Activated CD8-positive, alpha-beta memory T cell treated with anti-CD3 and anti-CD28 coated beads for 1 hour (primary cell): ENCODE measurements at places on chromosomes 11 and 22.

- DNase-seq: no peak
Observed at GRCh38 chr11:22459048-22459447, 120.9 kb downstream of the SLC17A6 start.

GRCh38 chr11:33866936-33867335, 24.9 kb downstream of the LMO2 start:
- no peak for DNase-seq

GRCh38 chr11:29343465-29344333, 673.1 kb downstream of the KCNA4 start:
- DNase-seq: no peak

- DNase-seq: no peak
Observed at GRCh38 chr11:60528934-60529333, 13.7 kb downstream of the MS4A13 start.

DNA sequence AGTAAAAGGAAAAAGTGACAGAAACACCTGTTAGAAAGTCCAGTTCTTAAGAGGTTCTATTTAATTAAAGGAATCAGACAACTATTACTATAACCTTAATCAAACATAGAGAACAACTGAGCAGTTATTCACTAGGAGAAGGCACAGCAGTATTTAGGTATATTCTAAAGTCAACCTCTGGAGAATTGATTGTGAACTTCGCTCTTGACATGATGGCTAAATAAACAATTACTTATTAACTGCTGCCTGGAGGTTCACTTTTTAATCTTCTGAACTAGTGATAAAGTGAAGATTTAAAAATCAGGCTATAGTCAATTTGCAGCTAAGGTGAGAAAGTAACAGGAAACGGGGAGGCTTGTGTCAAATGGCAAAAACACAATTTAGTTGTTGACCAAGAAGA, 557.3 kb downstream of the FAM181B start:
- no peak for DNase-seq

- no peak for DNase-seq
Observed at GRCh38 chr22:19896665-19897355, 42.1 kb upstream of the GNB1L start.

- DNase-seq: no peak
Observed at GRCh38 chr22:27487600-27488452, 313.7 kb downstream of the MN1 start.

DNA sequence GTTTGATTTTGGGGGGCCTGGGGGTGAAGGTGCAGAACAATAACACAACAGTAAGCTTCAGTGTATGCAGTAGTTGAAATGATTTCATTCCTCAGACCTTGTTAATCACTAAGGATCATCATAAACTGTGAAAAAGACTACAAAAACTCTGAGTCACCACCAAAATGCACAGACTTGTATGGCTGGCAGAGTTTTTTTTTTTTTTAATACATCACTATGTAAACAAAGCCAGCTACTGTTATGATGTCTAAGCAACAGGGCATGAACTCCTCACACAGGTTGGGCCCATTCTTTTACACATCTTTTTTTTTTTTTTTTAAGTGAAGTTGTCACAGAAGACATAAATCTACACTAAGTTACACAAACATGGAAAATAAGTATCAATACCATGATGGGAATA, 311.9 kb downstream of the GUCY1A2 start:
- no peak for DNase-seq

DNA sequence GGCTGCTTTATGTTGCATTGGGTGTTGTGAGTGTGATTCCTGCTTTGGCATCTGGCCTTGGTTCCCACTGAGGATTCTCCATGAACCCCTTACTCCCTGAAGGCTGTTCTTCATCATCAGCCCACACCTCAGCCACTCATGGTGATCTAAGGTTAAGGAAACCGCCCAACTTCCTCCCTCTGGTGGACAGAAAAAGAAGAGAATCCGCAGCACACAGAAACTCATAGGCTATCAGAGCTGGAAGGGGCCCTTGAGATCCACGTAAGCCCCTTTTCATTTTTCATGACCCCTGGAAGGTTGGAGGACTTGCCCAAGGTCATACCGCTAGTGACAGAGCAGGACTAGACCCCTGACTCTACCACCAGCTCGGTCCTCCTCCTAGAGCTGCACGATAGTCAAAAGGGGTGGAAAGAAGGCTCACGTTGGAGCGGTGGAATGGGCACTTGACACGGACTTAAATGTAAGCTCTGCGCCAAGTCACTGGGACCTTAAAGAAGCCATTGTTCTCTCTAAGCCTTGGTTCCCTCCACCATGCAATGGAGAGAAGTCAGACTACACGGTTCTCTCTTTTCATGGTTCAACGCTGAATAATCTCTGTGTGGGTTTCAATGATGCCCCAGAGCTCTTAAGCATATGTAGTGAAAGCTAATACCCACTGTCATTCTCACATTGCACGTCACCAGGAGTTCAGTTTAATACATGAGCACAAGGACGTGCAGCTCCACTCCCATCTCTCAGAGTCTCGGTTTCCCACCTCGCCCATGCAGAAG, 83.6 kb upstream of the CRTAM start:
- no peak for DNase-seq

- no peak for DNase-seq
Observed at GRCh38 chr11:82992223-82992622, 79.5 kb downstream of the RAB30 start.

- DNase-seq: no peak
Observed at GRCh38 chr11:125001849-125002248, 47.8 kb downstream of the CCDC15 start.

DNA sequence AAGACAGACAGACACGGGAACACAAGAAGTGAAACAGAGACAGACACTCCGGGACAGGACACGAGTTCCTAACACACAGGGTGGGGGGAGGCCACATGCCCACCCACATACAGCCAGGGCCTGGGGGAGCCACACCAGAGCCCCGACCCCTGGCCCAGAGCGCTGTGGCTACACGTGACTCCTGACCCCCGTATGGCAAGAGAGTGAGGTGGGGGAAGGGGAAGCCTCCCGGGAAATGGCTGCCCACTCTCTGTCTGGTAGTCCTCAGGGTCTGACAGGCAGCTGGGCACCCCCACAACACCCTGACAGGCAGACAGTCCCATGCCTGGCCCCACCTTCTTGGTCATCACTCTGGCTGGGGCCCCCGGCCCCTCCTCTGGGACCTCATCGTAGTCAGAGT, 38.6 kb upstream of the PDE2A start:
- no peak for DNase-seq

DNA sequence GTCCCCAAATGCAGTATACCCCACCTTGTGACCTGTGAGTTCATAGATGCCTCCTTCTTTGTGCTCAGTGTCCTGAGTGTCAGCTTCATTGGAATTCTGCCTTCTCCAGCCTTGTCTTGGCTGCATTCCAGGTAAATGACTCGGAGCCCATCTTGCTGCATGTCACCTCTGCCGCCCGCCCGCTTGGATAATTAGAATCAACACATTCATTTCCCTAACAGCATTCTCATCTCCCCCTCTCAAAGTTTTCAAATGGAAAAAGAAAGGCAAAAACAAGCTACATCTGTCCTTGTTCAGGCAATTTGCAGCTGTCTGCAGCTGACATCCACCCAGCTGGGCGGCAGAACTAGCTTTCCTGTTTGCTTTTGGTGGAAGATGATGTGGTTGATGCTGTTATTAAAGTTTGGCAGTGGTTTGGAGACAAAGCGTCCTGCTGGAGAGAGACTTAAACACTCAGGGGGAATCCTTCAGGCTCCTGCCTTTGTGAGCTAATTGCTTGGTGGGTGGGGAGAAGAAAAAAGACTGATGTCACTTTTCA, 198.8 kb upstream of the SEZ6L start:
- no peak for DNase-seq

DNA sequence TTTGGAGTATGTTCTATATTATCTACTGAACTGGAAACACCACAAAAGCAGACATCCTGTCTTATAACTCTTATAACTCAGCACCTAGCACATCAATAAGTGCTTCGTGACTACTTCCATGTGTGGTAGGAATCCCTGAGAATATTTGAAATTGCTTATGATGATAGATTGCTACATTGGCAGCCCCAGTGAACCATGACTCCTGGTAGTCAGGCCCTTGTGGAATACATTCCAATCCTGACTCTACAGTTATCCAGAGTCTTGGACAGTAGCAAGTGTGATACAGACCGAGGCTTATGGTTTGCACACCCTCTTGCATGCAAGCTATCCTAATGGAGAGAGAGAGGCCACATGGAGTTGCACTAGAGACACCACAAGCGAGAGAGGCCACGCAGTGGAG, 59.5 kb upstream of the PHF21A start:
- DNase-seq: no peak

GRCh38 chr11:57426439-57426928, 437 bp downstream of the SLC43A3 start:
- no peak for DNase-seq

DNA sequence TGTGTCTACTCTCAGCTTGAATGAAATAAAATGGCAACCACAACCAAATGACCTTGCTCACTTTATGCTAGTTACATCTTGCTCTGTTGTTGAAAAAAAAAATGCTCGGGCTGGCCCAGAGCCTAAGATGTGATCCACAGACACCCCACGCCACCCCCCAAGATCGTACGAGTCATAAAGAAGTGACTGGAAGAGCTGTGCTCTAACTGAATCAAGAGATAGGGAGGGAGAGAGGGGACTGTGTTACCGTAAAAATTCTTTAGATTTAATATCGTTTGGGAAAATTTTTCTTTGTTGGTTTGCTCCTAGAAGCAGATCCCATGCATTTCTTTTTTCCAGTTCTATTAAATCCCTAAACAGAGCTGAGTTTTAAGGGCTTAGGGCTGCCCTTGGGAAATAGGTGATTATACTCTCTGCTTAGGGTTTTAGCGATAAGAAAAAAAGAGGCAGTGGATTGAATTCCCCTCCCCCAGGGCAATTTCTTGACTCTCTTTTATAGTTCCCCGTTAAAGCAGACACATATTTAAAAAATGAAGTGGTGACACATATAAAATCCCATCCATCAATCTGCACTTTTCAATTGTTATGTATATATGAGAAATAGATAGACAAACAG, 14.5 kb downstream of the MAML2 start:
- DNase-seq: no peak

- no peak for DNase-seq
Observed at GRCh38 chr22:48802576-48802975, 1025.1 kb downstream of the BRD1 start.

- no peak for DNase-seq
Observed at GRCh38 chr11:11389238-11389637, 36.2 kb upstream of the CSNK2A3 start.

- DNase-seq: no peak
Observed at GRCh38 chr22:46085828-46086576, 64.3 kb upstream of the PPARA start.

DNA sequence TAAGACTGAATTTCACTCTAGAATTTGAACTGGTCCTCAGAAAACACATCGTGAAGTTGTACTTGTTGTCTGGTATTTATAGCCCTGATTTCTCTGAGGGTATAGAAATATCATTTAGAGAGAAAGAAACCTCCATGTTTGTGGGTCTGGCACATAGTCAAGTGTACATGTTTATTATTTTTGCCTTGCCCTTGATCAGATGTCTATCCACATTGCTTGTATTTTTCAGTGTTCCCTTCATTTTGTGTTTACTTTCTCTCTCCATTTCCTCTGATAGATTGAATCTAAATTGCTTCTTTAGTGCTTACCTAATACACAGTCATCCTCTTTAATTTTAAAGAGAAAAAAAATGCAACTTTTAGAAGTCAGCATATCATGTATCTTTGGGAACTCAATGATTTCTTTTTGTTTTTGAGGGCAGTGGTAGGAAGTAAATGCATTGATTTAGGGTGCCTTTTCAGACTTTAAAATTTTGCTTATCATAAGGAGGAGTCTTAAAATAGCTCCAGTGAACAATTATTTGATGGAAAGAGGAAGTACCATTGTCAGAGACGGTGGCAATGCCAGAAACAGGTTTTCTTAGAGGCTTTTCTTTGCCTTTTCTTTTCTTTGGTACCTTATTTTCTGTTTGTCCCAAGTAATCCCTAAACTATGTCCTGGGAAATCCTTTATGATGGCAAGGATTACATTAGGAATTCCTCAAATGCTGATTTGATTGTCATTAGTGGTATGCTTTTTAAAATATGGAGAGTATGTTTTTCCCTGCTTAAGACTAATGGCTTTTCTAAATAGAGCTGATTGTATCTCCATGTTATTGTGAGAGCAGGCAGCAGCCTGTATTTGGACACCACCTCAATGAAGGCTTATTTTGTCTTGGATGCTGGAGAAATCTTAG, 29.8 kb upstream of the TECTA start:
- no peak for DNase-seq

DNA sequence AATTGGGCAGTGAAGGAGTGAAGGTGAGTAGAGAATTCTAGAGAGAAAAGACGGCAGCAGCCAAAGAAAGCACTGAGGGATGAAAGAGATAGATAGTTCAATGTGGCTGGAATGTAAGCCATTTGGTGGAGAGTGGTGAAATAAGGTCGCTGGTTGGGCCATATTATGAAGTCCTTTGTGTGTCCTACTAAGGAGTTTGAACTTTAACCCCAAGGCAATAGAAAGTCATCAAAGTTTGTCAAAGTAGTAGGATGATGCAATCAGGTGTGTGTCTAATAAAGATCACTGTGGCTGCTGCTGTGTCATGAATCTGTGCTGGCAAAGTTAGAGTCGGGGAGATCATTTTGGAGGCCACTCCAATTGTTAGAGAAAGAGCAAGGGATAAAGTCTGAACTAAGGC, 18.7 kb downstream of the RNF121 start:
- DNase-seq: no peak

DNA sequence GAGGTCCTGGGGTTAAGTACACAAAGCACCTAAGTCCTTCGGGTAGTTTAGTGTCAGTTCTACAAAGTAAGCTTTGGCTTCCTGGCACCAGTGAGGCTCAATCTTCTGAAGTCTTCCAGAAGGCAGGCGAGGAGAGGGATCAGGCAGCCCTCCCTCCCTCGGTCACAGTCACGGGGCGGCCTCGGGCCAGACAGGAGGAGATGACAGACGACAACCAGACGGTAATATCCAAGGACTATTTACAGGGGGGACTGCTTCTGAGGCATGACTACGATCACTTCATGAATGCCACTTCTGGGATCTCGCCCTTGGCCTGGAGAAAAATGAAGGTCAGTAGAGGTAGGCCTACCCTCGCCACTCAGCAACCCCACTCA, 383 bp upstream of the TMEM223 start:
- DNase-seq: no peak

GRCh38 chr11:82117362-82117761, 616.3 kb downstream of the FAM181B start:
- DNase-seq: no peak

GRCh38 chr11:43631732-43632131, 48.8 kb upstream of the HSD17B12 start:
- DNase-seq: no peak

DNA sequence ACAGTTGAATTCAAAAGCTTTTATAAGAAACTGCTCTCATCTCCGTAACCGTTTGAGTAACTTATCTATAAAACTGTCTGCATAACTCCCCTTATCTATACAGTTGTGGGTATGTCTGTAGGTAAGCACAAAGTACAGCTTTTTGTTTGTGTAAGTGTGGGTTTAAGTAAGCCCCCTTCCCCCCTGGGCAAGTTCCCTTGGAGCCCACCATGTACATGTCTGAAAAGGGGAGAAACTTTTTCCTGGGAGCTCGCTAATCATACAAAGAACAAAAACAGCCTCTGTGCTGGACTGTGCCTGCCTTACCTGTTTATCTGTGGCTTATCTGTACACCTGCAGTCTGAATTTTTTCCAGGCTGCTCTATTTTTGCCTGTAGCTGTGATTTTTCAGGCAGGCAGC, 36.3 kb upstream of the TMEM45B start:
- DNase-seq: no peak

- no peak for DNase-seq
Observed at GRCh38 chr11:3879967-3880542, 24.6 kb downstream of the STIM1 start.
